BJ (cell line): ENCODE measurements at places on chromosomes 3 and 15.
A peak's percentile ranks its signal among the peaks of the same experiment; 100 is the strongest.

- no peak for DNase-seq
These were observed 559.4 kb downstream of the NR2F2 start for GRCh38 chr15:96889734-96890480.

DNA sequence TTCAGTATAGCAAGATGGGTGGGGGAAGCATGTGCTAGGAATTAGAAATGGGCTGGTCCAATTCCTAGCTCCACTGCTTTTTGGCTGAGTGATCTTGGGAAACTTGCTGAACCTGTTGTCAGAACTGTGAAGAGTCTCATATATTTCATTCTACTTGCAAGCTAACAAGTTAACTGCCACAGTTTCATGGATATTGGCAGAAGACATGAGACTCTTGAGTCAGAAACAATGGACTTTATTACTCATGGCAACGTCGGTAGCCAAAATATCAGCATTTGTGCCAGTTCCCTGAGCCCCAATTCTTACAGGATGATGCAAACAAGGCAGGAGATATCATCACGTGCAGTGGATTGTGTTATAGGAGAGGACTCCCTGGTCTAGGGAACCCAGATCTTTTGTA lies 26.6 kb upstream of the PLAAT1 start:
- DNase-seq: no peak

DNA sequence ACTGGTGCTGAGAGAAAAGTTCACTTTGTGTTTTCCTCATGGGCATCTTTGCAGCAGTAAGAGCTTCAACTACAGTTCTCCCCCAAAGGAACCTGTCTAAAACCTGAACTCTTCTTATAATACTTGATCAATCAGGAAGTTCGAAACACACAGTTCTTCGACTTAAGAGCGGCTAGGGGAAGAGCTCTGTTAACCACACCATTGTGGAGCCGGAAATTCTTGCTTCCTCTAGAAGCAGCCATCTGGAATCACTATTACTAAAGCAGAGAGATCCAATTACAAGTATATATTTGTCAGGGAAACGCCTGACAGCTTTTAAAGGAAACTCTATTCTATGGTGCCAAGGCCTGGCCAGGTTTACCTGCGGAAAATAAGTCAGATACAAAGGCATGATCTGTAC lies 337.3 kb upstream of the CBLB start:
- no peak for DNase-seq

DNA sequence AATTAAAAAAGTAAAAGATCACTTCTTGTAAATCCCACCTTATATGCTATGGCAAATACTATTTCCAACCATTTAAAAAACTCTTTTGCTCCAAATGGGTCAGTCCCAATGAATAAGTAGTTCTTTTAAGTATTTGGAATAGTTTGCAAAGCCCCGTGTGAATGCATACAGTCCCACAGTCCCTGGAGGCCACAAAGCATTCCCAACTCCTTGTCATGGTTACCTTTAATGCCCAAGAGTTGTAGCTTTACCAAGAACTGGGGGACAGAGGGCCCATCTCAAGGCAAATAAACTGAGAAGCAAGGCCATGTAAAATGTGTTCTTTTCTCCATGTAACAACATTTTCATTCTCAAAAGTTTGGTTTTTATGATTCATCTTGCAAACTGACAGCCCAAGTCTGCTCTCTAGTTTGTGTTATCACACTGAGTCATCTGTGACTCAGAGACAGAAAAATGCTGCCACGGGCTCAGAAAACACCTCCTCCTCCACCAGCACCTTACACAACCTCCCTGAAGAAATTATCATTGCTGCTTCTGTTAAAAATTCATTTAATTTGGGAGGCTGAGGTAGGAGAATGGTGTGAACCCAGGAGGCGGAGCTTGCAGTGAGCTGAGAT lies 336.2 kb downstream of the ERC2 start:
- peak; percentile 86 for DNase-seq

DNA sequence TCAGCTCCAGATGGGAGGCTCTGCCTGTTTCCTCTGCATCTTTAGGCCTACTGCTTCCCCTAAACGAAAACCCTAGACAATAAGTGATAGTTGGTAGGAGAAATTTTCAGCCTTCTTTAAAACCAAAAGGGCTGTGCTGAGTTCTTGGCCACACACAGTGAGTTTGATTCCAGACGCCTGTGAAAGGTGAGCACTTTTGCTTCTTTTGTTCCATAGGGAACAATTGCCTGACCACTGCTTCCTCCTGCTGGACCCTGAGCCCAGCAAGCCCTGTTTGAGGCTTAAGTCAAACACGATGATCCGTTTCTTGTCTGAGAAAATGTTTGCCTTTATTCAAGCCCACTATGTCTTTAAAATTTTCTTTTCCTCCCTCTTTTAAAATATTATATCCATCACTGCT lies 493.9 kb downstream of the ZIC1 start:
- DNase-seq: no peak

DNA sequence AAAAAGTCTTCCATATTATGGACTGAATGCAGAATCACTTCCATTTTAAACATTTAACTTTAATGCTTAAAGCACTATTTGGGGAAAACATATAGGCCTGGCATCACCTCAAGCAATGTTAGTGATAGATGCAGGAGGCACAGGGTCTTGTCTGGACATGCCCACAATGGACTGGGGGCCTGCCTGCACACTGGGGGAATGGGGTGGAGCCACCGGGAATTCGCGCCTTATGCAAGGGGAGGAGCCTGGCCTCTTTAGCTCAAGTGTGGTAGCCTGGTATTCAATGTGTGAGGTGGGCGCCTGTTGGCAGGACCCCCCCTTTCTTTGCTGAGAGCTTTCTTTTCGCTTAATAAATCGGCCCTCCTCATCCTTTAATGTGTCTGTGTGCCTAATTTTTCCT lies 29.9 kb downstream of the ACKR4 start:
- no peak for DNase-seq

DNA sequence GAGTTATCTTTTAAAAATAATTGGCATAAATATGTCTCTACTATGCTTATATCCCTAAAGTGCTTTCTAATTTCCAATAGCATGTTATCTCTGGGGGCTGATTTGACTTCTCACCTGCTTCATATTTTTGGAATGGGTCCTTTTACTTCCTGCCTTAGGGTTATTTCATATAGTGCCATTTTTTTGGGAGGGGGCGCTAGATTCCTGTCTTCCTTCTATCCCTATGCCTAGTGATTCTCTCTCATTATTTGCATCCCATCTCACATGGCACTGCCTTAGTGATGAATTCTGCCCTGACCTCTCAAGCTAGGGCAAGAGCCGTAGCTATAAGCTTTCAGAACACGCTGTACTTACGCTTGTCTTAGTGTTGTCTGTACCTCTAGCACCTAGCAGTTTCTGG lies 150.3 kb upstream of the SLITRK3 start:
- no peak for DNase-seq

GRCh38 chr3:187101184-187102072 lies 37.9 kb downstream of the RPL39L start:
- peak; percentile 37 for DNase-seq

DNA sequence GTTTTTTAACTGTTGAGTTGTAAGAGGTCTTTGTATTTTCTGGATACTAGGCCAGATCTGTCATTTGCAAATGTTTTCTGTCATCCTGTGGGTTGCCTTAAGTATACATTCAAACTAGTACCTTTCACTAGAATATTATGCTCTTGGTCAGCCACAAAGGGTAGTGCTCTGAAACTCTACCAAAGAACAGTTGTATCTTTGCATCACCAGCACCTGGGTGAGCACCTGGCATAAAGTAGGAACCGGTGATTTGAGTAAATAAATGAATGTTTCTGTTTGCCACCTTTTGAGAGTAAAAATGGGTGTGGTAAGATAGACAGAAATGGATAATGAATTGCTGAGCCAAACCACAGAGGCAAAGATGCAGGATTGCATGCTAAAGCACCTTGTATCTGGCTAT lies 98.7 kb downstream of the SLCO3A1 start:
- no peak for DNase-seq

DNA sequence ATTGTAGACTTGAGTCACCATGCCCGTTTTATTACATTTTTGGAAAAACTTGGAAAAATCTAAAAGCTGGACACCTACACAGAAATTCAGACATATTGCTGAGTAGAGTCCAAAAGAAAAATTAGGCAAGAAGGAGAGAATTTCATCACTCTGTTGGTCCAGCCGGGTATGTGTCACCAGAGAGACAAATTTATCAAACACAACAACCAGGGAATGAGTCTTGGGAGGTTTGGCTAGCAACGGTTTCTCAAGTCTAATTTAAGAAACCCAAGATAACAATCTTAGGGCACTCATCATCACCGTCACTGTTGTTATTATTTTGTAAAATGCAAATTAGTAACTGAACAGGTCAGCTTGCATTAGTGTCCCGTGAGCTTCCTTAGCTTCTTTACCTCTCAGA lies 197.5 kb upstream of the C2CD4B start:
- DNase-seq: peak; percentile 39

DNA sequence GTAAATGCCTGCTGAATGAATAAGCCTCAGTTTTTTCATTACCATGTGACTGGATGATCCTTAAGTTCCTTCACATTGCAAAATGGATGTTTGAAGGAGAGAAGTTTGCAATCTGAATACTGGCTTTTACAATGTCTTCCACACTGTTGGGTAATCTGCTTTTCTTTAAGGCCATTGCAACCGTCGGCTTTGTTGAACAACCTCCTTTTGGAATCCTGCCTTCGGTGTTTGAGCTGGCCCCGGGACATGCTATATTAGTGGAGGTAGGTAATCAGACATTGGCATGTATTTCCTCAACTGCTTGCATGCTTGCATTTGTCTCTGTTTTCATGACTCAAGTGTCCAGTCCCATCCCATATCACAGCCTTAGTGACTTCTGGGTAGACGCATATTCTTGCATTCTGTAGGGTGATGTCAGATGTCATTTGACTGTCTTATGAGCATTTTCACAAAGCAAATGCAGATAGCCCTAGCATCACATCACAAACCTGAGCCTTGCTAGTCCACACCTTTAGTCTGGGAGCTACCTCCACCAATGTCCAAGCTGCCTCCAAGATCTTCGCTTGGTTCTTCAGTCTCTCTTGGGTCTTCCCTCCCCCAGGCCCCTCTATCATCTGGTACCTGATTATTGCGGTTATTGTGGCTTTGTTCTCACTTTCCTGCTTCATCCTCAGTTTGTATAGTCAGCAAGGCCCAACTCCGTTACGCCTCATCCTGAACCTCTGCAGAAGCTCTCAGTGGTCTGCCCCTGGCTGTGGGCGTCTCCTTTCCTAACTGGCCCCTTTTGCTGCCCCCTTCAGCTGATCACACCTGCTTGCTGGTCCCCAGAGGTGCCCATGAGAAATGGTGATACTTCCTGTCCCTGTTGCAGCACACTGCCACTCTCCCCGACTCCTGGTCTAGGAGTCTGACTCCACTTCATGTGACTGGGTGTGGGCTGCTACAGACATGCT lies 48.5 kb downstream of the ACAA1 start:
- DNase-seq: no peak

DNA sequence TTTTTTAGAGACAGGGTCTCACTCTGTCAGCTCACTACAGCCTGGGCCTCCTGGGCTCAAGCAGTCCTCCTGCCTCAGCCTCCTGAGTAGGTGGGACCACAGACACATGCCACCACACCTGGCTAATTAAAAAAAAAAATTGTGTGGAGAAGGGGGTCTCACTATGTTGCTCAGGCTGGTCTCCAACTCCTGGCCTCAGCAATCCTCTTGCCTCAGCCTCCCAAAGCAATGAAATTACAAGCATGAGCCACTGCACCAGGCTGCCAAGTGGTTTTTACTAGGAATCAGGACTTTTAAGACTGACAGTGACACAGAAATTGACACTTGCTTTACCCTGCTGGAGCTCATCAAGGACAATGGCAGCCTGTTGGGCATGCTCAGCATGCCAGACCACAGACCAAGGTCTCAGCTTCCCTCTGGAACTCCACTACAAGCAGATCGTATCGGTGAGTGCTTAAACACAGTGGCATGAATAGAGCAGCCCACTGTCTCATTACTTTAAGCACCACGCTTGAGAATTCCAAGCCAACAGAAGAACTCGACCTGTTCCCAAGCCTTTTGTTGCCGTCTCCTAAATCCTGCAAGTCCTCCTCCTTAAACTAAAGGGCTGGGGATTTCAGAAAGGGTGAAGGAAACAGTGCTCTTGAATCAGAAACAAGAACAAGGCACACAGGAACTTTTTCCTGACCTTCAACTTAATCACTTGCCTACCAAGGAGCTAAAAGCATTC lies 41.4 kb downstream of the EOMES start:
- no peak for DNase-seq

DNA sequence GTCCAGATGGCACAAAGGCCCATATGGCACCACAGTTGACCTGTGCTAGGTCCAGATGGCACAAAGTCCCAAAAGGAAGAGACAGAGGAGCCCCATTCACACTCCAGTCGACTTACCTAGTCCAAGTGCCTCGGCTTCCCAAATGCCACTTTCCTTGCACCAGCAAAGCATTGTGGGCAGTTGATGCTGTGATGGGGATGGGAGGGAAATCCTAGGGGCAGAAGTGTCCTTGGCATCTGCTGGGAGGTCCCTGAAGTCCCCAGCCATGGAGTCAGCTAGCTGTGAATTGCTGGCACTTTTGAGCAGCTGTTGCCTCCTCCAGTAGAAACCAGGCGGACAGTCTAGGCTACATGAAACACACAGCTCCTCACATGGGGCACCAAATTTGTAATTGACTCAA lies 60.3 kb upstream of the SIAH2 start:
- DNase-seq: no peak

DNA sequence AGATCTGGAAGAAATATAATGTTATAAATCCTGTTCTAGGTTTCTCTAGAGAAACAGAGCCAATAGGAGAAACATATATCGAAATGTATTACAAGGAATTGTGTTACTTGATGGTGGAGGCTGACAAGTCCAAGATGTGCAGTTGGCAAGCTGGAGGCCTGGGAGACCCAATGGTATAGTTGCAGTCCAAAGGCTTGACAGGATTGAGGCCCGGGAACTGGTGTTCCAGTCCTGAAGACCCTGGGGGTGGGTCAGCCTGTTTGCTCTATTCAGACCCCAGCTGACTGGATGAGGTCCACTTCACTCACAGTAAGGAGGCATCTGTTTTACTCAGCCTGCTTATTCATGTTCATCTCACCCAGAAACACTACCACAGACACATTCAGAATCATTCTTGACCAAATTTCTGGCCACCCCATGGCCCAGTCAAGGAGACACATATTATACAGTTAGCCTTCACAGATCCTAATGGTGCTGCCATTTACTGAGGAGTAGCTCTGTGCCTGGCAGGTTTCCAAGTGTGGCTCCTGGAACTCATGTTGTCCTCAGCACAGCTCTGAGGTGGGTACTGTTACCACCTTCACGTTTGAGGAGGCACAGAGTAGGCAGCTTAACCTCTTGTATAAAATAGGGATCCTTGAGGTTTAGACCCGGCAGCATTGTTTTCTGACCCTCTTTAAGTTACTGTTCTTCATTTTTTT lies 3.7 kb downstream of the TRAK1 start:
- no peak for DNase-seq

GRCh38 chr3:138336454-138336999 lies 6.9 kb upstream of the NME9 start:
- no peak for DNase-seq

GRCh38 chr3:52126036-52126435 lies 28.2 kb downstream of the POC1A start:
- no peak for DNase-seq

- DNase-seq: no peak
These were observed 16.9 kb upstream of the FAM3D start for GRCh38 chr3:58683466-58683865.
